Immature natural killer cell (primary cell): ENCODE measurements at places on chromosomes 16 and 17.

GRCh38 chr17:58229881-58230280 lies 8.5 kb upstream of the LPO start:
- DNase-seq, result no peak

GRCh38 chr16:29158785-29159184 lies 173.9 kb downstream of the LAT start:
- DNase-seq, result no peak

GRCh38 chr17:78197147-78197832 lies 10.1 kb downstream of the AFMID start:
- no peak for DNase-seq

GRCh38 chr17:50598487-50598886 lies 36.2 kb upstream of the ABCC3 start:
- DNase-seq, result no peak

DNA sequence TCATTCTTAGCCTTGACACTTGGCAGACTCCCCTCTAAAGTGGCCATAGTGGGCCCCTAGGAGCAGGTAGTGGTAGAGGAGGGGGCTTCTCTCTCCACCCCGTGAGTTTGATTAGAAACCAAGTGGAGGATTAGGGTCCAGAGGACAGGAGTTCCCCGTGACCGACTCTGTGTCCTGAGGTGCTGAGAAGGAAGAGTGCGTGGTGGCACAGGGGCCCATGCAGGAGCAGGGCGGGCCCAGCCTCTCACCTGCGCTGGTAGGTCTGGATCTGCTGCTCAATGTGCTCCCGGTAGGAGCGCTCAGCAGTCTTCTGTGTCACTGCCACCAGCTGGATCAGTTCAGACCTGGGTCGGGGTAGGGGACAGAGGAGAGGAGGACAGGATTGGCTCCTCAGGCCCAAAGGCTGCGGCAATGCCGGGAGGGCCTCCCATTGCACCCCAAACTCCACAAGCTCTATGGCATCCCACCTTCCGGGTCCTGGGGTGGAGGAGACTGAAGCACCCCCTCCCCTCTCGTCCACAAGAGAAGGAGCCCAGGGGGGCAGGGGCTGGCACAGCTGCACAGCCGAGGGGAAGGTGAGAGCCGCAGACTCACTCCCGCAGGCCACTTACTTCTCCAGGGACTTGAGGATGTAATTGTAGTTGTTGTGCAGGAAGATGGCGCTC lies 6.2 kb downstream of the ZACN start:
- no peak for DNase-seq

- DNase-seq, result no peak
Measured at GRCh38 chr17:56658648-56659047, 65.1 kb downstream of the NOG start.

DNA sequence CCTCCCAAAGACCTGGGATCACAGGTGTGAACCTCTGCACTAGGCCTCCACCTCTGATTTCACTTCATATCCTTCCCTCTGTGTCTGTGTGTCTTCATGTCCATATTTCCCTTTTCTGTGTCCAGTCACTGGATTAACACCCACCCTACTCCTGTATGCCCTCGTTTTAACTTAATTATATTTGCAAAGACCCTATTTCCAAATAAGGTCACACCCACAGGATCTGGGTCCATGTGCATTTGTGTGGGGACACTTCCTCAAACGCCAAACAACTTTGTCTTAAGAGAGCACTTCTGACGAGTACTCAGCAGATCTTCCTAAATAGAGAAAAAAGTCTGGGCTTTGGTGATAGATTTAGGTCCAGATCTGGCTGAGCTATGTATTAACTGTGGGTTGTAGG lies 56.3 kb downstream of the MPHOSPH6 start:
- no peak for DNase-seq

GRCh38 chr16:85552980-85553435 lies 60.1 kb upstream of the GSE1 start:
- no peak for DNase-seq

DNA sequence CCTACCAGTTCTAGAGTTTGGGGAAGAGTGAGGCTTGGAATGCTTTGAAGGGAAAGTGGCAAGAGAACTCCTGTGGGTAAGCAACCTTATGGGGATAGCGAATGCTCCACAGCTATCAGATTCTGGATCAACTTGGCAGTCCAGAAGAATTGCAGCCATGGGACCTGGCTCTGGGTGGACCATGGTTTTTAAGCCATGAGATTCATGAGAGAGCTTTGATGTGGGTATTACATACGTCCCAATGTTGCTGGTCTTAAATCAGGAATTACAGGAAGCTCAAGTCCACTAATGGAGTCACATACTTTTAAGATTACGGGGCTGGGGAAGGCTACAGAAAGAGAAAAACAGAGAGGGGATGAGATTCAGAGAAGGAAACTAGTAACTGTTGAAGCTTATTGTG lies 142.5 kb upstream of the ELAC2 start:
- no peak for DNase-seq

- no peak for DNase-seq
Measured at GRCh38 chr16:85372627-85373372, 240.3 kb upstream of the GSE1 start.

- DNase-seq, result no peak
Measured at GRCh38 chr16:78869492-78869891, 731.0 kb downstream of the MAF start.

- no peak for DNase-seq
Measured at GRCh38 chr16:78246559-78246958, 147.1 kb downstream of the WWOX start.

DNA sequence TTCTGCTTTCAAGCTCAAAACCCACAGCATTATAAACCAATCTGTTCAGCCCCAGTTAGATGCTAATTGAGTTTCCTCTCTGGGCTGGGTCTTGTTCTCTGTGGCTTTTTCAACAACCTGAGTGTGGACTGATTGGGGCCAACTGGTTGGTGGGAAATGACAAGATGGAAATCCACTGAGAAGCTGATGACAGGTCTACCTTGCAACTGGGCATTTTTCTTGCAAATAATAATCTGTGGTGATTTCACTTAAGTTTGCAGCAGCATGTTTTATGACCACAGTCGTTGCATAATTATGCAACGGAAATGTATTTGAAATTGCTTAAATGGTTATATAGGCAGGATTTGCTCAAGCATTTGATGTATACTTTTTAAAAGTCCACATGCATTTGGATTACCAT lies 69.9 kb downstream of the AKAP1 start:
- no peak for DNase-seq

- no peak for DNase-seq
Measured at GRCh38 chr16:75456971-75457370, 7.5 kb downstream of the TMEM170A start.

DNA sequence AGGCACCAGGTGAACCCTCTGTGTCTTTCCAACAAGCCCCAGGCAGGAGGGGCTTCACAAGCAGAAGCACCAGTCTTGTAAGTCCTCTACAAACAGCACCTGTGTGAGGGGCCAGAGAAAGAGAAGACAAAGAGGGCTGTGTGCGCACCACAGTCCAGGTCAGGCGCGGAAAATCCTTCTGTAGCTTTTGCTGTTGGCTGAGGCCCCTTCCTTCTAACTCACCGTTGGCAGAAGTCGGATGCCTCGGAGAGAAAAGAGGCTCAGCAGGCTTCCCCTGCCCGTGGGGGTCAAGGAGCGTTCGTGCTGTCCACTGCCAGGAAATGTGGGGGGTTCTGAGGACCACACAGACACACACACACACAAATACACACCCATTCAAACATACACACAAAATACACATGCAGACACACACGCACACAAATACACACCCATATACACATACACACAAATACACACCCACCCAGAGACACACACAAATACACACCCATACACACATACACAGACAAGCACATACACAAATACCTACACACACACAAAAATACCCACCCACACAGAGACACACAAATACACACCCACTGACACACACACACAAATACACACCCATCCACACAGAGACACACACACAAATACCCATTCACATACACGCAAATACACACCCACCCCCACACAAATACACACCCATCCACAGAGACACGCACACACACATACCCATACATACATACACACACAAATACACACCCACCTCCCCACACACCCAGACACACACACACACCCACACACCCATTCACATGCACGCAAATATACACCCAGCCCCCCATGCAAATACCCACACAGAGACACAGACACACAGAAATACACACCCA lies 6.8 kb downstream of the ZG16B start:
- DNase-seq, result no peak

- no peak for DNase-seq
Measured at GRCh38 chr16:48813485-48813884, 203.5 kb upstream of the N4BP1 start.

DNA sequence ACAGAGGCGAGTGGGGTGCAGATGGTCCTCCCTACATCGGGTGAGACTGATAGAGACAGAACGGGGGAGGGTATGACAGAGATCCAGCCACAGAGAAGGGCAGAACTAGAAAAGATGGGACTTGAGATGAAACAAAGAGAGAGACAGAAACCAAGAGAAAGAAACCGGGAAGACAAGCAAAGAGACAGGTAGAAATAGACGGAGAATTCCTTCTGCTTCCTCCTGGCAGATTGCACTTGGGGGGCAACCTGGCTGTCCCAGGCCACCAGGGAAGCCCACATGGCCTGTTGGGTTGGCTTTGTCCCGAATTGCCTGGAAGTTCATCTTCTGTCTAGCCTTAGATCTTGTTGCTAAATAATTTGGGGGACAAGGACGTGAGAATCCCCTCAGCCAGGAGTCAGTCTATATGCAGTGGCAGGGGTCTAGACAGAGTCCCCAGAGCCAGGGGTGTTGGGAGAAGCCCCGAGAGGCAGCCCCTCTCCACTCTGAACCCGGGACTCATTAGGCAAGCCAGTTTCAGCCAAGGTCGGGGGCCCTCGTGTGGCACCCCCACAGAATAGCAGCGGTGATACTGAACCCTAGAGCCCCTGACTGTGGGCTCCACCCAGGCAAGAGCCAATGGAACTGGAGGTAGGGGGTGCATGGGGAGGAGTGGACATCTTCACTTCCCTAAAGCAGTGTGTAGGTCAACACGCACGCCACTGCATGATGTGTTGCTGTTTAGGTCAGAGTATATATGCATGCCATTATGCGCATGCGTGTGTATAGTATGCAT lies 627 bp upstream of the TSPOAP1 start:
- DNase-seq, result peak; percentile 83

- DNase-seq, result no peak
Measured at GRCh38 chr17:37859451-37859850, 64.8 kb upstream of the TBC1D3K start.

DNA sequence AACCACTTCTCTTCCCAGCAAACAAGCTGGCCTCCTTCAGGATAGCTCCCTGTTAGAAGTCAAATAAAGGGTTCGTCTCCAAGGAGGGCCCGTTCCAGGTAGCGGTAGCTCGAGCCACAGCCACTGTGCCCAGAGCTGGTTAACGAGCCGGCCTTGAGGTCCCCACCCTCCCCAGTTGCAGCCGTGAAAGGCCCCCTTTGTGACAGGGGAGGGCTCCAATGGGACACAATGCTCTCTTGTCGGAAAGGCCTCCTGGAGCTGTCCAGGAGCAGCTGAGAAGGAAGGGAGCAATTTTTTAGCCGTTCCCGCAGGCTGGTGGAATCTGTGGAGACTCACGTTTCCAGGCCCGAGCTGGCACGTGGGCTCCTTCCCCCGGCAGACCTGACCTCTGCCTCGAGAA lies 29.9 kb upstream of the FOXF1 start:
- no peak for DNase-seq

GRCh38 chr17:33052856-33053255 lies 61.2 kb downstream of the SPACA3 start:
- no peak for DNase-seq

- DNase-seq, result no peak
Measured at GRCh38 chr16:56823081-56823733, 41.8 kb upstream of the SLC12A3 start.

GRCh38 chr17:80611816-80612215 lies 67.2 kb downstream of the RPTOR start:
- no peak for DNase-seq

- no peak for DNase-seq
Measured at GRCh38 chr17:614653-615546, 99.7 kb downstream of the VPS53 start.

- no peak for DNase-seq
Measured at GRCh38 chr16:11135464-11135973, 120.5 kb downstream of the SOCS1 start.

DNA sequence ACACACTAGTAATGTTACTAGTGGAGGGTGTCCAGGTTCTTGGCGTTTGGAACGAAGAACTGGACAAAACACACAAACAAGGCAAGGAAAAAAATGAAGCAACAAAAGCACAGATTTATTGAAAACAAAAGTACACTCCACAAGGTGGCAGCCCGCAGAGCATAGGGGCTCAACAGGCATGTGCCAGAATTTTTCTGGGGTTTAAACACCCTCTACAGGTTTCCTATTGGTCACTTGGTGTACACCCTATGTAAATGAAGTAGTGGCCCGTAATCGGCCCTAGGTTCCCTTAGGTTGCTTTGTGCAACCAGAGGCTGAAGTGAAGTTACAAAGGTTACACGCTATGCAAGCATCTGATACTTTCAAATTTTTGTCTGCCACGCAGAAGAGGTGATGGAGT lies 8.1 kb downstream of the OR2C1 start:
- DNase-seq, result no peak

DNA sequence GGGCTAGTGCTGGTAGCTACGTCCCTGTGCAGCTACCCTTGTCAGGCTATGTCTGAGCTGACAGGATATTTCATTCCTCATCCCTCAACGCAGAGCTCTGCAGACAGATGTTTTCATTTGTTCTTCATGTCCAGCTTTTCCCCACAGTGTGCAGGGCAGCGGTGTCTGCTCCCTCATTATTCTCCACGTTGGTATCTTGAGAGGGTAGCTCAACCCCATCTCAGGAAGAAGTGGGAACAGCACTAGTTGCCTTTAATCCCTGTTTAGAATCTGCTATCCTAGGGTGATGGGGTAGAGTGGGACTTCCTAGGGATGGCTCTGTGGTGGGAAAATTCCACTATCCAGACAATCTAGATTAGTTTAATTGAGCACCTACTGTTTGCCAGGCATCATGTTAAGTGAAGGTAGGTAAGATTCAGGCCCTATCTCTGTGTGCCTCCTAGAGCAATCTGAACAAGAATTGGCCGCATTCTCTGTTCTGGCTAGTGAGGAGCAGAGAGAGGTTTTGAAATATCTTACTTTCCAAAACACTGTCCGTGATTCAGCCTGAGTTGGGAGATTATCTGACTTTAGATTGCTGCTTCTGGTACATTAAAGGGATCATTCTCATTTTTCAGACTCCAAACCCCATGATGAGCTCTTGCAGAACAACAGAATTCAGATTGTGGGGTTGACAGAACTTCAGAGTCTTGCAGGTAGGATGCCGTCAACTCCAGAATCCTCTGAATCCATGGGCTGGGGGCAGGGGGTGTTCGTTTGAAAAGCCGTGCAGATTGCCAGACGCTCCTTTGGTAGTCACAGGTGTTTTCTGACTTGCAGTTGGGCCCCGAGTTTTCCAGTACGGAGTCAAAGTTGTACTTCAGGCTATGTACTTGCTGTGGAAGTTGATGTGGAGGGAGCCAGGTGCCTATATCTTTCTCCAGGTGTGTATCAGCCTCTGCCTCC lies 963 bp downstream of the ALG1 start:
- no peak for DNase-seq

GRCh38 chr16:913817-914439 lies 56.9 kb downstream of the LMF1 start:
- DNase-seq, result no peak

GRCh38 chr17:76152591-76152990 lies 11.5 kb upstream of the FOXJ1 start:
- DNase-seq, result no peak

GRCh38 chr16:4330277-4330874 lies 14.5 kb downstream of the GLIS2 start:
- peak; percentile 72 for DNase-seq
